Activated CD8-positive, alpha-beta memory T cell treated with anti-CD3 and anti-CD28 coated beads for 1 hour (primary cell): ENCODE measurements at places on chromosomes 2 and 18.

- DNase-seq: no peak
These were observed 123.1 kb downstream of the ARHGAP15 start for GRCh38 chr2:143252138-143252907.

DNA sequence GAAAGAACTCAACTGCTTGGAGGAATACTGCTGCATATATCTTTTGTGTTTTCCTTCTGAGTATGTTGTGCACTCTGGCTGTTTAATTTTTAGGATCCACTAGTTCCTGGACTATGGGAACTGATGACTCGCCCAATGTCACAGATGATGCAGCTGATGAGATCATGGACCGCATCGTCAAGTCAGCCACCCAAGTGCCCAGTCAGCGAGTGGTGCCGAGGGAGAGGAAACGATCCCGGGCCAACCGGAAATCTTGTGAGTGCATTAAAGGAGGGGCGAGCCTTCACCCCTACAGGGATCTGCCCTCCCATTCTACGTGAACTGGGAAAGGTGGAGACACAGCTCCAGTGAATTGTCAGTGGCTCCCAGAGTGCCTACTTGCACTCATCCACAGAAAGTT lies 59.6 kb downstream of the TPGS2 start:
- no peak for DNase-seq

GRCh38 chr2:20698916-20699613 lies 32.1 kb downstream of the GDF7 start:
- DNase-seq: no peak

- DNase-seq: no peak
These were observed 11.4 kb upstream of the RFX8 start for GRCh38 chr2:101486258-101486701.

DNA sequence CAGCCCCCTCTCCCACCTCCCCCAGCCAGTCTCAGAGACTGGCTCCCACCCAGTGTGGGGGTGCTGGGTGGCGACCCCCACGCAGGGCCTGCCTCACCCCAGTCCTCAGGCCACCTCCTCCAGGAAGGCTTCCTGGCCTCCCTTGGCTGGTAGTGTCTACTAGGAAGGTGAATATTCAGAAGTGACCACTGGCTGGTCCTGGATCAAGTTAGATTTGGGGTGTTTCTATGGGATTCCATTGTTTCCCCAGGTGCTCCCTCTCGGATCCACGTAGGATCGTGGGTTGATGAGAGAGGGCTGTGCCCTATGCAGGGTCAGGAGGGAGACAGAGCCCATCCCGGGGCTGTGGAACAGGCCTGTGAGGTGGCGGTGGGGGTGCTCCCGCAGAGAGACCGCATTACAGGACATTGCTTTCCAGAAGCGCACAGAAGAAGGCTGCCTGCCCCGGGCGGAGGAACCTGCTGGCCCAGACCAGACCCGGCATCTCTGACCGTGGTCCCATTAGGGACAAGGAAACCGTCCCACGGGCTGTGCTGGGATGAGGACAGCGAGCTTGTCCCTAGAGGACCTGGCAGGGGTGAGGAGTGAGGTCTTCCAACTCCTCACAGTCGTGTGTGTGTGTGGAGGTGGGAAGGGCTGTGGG lies 3.3 kb downstream of the PDCD1 start:
- no peak for DNase-seq

- DNase-seq: no peak
These were observed 91.7 kb upstream of the DSEL start for GRCh38 chr18:67608191-67608590.

GRCh38 chr2:202750763-202751427 lies 116.1 kb downstream of the FAM117B start:
- no peak for DNase-seq

- DNase-seq: no peak
These were observed 144.5 kb downstream of the RAD51AP2 start for GRCh38 chr2:17373741-17374140.

DNA sequence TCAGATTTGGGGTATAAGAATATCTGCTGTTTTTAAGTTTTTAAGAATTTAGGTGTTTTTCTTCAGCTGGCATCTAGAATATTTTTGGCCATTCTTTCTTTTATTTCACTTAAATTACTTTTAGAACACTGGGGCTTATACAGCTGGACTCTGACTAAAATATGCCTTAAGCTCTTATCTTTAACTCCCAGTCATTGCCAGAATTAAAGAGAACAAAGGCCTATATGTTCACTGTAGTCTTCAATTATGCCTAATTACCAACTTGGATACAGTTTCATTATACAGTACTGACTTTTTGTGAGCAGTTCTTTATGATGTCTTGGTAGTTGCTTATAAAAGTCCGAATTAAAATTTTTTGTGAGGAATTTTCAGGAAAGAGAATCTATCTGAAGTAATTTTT lies 192.8 kb downstream of the ZNF407 start:
- no peak for DNase-seq

GRCh38 chr18:13076886-13077285 lies 85.7 kb downstream of the CEP192 start:
- DNase-seq: no peak

DNA sequence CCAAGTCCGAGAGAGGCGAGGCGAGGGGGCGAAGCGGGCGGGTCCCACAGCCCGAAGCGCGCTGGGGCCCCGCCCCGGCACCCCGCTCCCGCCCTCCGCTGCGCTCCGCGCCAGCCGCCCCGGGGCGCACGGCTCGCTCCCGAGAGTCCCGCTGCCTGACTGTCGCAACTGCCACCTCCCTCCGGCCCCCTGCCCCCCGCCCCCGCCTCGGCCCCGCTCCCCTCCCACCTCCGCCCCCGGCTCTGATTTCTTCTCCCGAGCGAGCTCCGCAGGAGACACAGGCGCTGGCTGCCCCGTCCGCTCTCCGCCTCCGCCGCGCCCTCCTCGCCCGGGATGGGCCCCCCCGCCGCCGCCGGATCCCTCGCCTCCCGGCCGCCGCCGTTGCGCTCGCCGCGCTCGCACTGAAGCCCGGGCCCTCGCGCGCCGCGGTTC lies at the start of gene WNT6:
Gene WNT6, plus strand, starts transcription at position 250 of the 432 bp plus-strand sequence. CDS start 233 bp downstream, outside the sequence.
- DNase-seq: no peak

- no peak for DNase-seq
These were observed 60.2 kb downstream of the GALNT14 start for GRCh38 chr2:31078011-31078410.

GRCh38 chr18:77461062-77461688 lies 211.5 kb downstream of the GALR1 start:
- no peak for DNase-seq

DNA sequence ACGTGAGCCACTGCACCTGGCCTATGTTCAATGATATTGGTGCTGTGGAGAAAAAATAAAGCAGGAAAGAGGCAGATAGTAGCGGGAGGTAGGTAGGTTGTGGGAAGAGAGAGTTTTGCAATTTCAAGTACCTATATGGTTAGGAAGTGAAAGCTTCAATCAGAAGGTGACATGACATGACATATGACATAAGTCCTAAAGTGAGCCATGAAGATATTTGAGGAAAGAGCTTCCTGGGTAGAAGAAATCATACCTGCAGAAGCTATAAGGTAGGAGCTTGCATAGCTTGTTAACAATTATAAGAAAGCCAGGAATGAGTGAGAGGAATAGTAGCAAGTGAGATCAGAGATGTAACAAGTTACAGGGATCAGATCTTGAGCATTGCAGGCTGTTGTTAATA lies 4.2 kb downstream of the KIAA1328 start:
- DNase-seq: no peak

- DNase-seq: no peak
These were observed 690.4 kb upstream of the NRXN1 start for GRCh38 chr2:51722311-51722710.

- DNase-seq: no peak
These were observed 3.8 kb downstream of the SOCS6 start for GRCh38 chr18:70292628-70293027.
